Fibroblast of skin of back (primary cell): ENCODE measurements at places on chromosomes 7 and 10.

- peak; percentile 75 for DNase-seq
Observed at GRCh38 chr10:94412449-94412848, 10.1 kb downstream of the TBC1D12 start.

DNA sequence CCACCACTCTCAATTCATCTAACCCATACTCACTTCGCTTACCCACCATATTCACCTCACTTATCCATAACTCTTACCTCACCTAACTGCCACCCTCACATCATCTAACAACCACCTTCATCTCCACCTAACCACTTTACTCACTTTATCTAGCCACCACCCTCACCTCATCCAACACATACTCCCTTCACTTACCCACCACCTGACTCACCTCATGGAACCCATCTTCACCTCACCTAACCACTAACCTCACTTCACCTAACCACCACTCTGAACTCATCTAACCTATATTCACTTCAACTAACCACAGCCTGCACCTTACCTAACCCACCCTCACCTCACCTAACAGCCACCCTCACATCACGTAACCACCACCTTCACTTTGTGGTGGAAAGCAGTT, 84.2 kb downstream of the VIPR2 start:
- DNase-seq, result no peak

- peak; percentile 48 for DNase-seq
Observed at GRCh38 chr10:101291331-101292193, 62.3 kb upstream of the LBX1 start.

- DNase-seq, result no peak
Observed at GRCh38 chr10:17410907-17411306, 43.5 kb downstream of the ST8SIA6 start.

DNA sequence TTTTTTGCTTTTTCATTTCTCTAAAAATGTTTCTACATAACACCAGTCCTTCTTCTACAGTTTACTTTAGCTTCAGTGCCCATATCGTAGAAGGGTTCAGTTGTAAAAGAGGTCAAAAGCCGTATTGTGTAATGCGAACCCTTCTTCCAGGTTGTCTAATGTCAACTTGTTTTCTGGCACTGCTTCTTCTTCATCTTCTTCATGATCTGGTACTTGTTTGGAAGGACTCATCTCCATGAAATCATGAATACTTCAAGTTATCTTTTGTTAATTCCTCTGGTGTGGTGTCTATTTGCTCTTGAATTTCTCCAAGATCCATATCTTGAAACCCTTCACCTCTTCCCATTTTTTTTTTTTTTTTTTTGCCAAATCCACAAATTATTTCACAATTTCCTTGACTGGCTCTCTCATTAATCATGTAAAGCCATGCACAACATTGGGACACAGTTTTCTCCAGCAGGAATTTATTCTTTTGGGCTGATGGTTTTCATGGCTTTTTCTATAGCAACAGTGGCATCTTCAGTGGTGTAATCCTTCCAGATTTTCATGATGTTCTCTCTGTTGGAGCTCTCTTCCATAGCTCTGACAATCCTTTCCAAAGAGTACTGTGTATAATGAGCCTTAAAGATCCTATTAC, 85.1 kb downstream of the CPED1 start:
- DNase-seq, result no peak

DNA sequence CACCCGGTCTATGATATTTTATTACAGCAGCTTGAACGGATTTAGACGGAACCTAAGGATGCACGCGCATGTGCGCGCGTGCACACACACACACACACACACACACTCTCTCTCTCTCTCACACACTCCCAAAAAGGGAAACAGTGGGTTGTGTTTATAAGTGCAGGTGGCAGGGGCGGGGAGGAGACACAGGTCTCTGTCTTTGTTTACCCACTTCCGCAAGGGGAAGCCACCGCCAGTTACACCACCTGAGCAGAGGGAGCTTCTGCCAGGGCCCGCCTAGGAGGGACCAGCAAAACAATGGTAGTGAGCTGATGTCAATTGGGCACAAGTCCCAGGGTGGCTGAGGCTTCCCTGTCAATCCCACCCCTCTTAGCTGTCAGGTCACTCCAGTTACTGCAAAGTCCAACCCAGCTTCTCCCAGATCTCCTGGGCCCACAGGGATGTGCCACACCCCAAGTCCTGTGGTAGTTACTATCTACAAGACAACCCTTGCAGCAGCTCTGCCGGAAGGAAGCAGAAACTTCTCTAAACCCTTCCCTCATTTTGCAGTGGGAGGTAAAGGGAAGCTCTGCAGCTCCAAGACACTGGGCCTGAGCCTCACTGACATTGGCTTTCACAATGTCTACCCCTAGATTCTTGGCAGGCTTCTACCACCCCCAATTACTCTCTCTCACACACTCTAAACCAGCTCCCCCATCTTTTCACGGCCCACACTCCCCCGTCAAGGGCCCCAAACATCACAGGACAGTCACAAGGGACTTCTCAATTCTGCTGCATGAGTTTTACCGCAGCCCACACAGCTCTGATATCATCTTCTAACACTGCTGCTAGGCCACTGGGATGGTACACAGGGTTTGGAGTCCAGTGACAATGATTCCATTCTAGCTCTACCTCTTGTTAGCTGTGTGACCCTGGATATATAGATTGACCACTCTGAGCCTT, 17.6 kb downstream of the ANXA11 start:
- DNase-seq, result no peak

GRCh38 chr7:102444961-102445673, 11.7 kb downstream of the ORAI2 start:
- DNase-seq, result no peak

- DNase-seq, result no peak
Observed at GRCh38 chr10:13761490-13762091, 174.8 kb downstream of the PRPF18 start.

DNA sequence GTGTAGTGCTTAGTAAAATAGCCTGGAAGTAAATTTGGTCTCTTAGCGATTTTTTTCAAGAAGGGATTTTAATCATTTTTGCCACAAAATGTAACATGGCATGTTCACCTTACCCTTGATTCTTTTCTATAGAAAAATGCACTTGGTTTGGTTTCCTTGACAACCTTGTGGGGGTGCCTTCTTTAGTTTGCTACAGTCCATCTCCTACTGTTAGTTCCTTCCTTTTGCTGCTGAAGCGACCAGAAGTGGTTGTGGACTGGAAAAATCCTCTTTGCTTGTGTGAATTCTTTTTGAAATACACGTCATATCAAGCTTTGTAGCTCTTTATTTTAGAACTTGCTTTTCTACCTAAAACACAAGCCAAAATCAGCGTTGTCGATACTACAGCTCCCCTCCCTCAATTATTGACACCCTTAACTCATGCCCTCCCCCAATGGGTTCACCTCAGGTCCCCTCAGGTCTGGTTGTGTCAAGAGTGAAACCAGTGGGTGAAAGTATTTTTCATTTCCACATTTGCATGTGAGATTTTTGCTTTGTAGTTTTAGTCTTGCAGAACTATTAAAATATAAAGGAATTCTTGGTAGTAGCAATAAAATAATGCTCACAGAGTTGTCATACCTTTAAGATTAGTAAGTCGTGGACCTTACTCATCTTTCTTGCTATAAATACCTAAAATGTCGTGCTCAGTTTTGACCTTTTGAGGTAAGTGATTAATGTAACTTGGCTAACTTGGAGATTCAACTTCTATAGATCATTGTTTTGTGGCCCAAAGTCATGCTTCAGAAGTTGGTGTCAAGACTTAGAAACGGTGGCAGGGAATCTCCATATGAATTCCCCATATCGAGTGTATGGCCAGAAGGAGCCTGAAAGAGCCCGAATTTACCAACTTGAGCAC, 1.5 kb downstream of the ACTR3B start:
- DNase-seq, result peak; percentile 62

DNA sequence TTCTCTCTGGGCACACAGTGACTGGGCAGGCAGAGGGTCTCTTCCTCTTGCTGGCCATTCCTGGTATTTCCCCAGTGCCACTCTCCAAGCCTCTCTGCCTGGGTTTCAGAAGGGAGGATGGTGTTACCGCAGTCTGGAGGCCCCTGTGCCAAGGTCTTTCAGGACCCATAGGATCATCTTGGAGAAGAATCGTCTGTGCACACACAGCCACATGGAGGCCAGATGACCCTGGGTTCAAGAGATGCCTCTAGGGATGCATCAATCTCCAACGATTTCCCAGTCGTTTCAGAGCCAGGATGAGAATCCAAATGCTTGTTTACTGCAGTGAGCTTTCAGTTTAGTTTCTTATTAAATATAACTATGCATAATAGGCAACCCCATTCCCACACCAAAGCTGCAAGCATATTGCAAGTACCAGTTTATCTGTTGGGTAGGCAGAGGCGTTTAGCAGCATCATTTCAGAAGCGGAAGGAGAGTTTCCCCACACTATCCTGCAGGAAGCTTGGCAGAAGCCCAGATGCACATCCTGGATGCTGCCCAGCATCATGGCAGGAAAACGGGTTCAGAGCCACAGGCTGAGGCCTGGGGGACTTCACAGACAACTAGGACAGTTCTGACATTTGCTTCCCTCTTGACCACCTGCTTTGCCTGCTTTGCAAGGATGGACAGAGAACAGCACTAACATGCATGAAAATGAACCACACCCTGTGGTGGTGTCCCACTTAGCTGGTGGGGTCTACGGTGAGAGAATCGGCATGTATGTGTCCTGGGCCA, 134.7 kb upstream of the FAM20C start:
- DNase-seq, result no peak

GRCh38 chr10:133133471-133134231, 26.4 kb upstream of the KNDC1 start:
- no peak for DNase-seq

GRCh38 chr7:116582806-116583444, 58.1 kb downstream of the CAV1 start:
- DNase-seq, result peak; percentile 100

GRCh38 chr7:129103561-129104324, 40.8 kb upstream of the TSPAN33 start:
- DNase-seq, result no peak

DNA sequence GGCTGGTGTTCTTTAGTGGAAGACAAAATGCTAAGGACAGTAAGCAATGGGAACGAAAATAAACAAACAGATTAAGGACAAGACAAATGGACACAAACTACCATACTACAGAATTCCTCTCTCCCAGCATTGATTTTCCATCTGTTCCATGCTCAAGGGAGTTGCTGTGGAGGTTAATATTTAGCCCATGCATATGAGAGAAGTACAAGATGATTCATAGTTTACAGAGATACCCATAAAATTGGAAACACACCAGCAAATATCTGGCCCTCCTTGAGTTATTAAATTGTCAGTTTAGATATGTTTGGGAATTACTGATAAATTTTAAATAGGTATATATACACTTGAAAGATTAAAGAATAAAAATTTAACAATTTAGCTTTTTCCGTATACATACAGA, 69.8 kb downstream of the GLI3 start:
- DNase-seq, result no peak

GRCh38 chr10:44398747-44399658, 14.1 kb upstream of the CXCL12 start:
- DNase-seq, result peak; percentile 52

- no peak for DNase-seq
Observed at GRCh38 chr10:13993169-13993568, 337.6 kb downstream of the FRMD4A start.

DNA sequence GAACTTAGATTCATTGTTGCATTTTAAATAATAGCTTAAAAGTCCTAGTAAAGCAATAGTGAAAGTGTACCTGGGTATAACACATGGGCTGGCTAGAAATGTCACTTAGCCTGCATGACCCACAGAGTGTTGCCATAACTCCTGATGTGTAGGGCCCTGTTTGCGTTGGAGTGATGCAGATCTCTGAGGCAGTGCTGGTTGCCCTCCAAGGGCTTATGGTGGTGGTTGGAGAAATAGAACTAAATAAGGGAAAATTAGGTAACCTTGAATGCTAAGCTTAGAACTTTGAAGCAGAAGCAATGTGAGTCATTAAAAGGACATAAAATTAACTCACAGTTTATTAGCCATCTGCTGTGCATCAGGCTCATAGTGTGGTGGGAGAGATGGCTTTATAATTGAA, 105.7 kb downstream of the CCNY start:
- DNase-seq, result no peak

GRCh38 chr7:15747301-15747700, 60.8 kb upstream of the MEOX2 start:
- DNase-seq, result peak; percentile 62

DNA sequence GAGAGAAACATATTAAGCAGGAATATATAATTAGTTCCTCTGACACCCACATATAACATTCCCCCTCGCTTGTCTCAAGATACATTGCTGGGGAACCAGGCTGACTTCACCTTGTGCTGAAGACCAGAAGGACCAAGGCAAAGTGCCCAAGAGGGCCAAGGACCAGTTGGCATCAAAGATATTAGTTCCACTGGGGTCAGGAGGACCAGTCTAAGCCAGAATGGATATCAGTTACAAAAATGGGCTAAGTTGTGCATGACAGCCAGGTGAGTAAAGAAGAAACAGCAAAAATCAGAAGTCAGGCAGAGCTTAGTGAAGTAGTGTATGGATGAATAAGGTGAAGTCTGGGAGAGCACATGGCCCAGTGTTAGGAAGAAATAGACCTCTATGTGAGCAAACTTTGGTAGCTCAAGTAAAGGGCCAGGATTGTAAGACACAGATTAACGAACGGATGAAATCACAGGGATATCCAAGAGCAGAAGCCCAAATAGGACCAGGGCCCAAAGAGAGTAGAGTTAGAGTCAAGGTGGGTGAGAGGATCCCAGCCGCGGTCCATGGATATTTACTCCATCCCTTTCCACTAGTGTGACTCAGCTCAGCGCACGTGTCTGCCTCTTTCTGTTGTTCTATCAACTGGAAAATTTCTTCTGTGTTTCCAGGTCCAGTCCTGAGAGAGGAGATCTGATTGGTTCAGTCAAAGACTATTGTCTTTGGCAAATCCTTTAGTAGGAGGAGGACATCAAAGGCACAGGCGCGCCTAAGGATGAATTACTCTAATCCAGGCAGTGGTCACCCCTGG, 5.0 kb downstream of the CALD1 start:
- no peak for DNase-seq

DNA sequence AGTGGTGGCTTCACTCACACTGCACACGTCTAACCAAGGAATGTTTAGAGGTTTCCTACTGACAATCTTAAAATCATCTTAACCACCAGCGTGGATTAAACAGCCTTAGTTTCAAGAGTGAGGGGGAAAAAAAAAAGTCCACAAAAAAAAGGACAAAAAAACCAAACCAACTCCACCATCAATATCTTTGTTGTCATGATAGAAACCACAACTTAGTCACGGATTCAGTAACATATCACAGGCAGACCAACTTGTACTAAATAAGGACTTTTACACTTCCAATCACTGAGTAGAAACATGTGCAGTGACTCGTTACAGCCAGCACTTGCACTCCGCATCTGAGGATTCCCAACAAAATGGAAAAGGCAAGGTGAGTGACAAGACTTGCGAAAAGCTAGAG, 46.5 kb downstream of the FAM171A1 start:
- peak; percentile 27 for DNase-seq

- peak; percentile 79 for DNase-seq
Observed at GRCh38 chr7:40885503-40885902, 750.7 kb downstream of the SUGCT start.

DNA sequence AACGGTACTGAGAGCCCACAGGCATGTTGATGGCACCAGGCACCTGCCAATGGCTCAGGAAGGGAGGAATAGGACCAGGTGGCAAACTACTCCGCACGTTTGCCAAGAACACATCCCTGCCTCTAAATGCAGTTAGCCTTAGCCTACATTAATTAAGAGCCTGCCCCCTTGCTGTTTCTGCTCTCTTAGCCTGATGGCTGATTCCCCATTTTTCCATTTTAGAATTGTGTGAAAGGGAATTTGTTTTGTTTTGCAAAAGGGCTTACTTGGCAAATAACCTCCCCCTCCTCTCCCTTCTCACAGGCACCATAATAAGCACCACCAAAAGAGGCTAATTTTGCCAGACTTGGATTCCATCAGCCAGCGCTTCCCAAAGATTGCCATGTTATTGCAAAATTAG, 1203.2 kb downstream of the SORCS3 start:
- no peak for DNase-seq

GRCh38 chr10:50477287-50478203, 146.2 kb downstream of the SGMS1 start:
- DNase-seq, result no peak
